Tracheal epithelial cell (primary cell): ENCODE measurements at places on chromosomes 2 and 18. TPM values are rescaled to one million over a fixed set of nuclear protein-coding genes. Genes with fewer than 3 reads are reported as not detected.

The HRH4 gene
- total RNA-seq: under 0.01 and 0.64 TPM in 2 replicates

The DPYSL5 gene
- total RNA-seq: not detected in 2 replicates

The C2orf80 gene
- total RNA-seq: not detected in 2 replicates

The RAB12 gene
- total RNA-seq: 65.1 and 69.3 TPM in 2 replicates

The RFX8 gene
- total RNA-seq: not detected in 2 replicates

The TEKT4 gene
- total RNA-seq: not detected in 2 replicates

The LRP1B gene
- under 0.01 TPM in 1 of 2 replicates, not detected in the other for total RNA-seq

The GALR1 gene
- not detected in 2 replicates for total RNA-seq

The CRYGC gene
- total RNA-seq: not detected in 2 replicates

The SP100 gene
- total RNA-seq: 29.4 and 35.8 TPM in 2 replicates

The DCDC2C gene
- not detected in 2 replicates for total RNA-seq

The GRHL1 gene
- total RNA-seq: 14.1 and 45.8 TPM in 2 replicates

The AUP1 gene
- 160 and 193 TPM in 2 replicates for total RNA-seq

The POLE4 gene
- total RNA-seq: 12.4 and 14.5 TPM in 2 replicates

The LYPD1 gene
- total RNA-seq: 4.1 TPM in 1 of 2 replicates, not detected in the other

The IL1B gene
- total RNA-seq: 31.8 and 169 TPM in 2 replicates

The ANKRD30BL gene
- total RNA-seq: under 0.01 TPM in 1 of 2 replicates, not detected in the other

The LONRF2 gene
- under 0.01 TPM in 1 of 2 replicates, not detected in the other for total RNA-seq

The CXCR2 gene
- under 0.01 and 0.48 TPM in 2 replicates for total RNA-seq

The RGPD4 gene
- not detected in 2 replicates for total RNA-seq

The ZAP70 gene
- total RNA-seq: not detected in 2 replicates

The ASXL3 gene
- total RNA-seq: under 0.01 and 0.72 TPM in 2 replicates

The IL1R1 gene
- total RNA-seq: 1.7 and 4.8 TPM in 2 replicates

The ABCB11 gene
- under 0.01 TPM in 1 of 2 replicates, not detected in the other for total RNA-seq

The CNRIP1 gene
- 0.96 TPM in 1 of 2 replicates, not detected in the other for total RNA-seq

The CYP27C1 gene
- 0.43 and 1.4 TPM in 2 replicates for total RNA-seq

The ARHGAP28 gene
- total RNA-seq: 0.21 and 0.72 TPM in 2 replicates

The GYPC gene
- 0.64 and 7.7 TPM in 2 replicates for total RNA-seq

The SCYGR4 gene
- total RNA-seq: not detected in 2 replicates

The GLI2 gene
- under 0.01 and 0.21 TPM in 2 replicates for total RNA-seq

The SRD5A2 gene
- not detected in 2 replicates for total RNA-seq

The FAM110C gene
- total RNA-seq: 12.6 and 21.4 TPM in 2 replicates

The GMPPA gene
- total RNA-seq: 23.4 and 35.9 TPM in 2 replicates

The SERPINB2 gene
- 23.9 and 219 TPM in 2 replicates for total RNA-seq

The DAPL1 gene
- total RNA-seq: 0.24 TPM in 1 of 2 replicates, not detected in the other

The PROKR1 gene
- total RNA-seq: not detected in 2 replicates

The SLC4A5 gene
- 0.24 and 0.64 TPM in 2 replicates for total RNA-seq

The PER2 gene
- 1.7 and 9.6 TPM in 2 replicates for total RNA-seq

The TCF23 gene
- total RNA-seq: not detected in 2 replicates

The RNMT gene
- total RNA-seq: 33.7 and 55.4 TPM in 2 replicates
